CD4-positive, alpha-beta T cell treated with Interleukin-21 for 1 hour (primary cell): ENCODE measurements at places on chromosomes 4 and X.
A peak's percentile ranks its signal among the peaks of the same experiment; 100 is the strongest.

GRCh38 chr4:915041-915474 is 17.1 kb downstream of the GAK start:
- no peak for DNase-seq

DNA sequence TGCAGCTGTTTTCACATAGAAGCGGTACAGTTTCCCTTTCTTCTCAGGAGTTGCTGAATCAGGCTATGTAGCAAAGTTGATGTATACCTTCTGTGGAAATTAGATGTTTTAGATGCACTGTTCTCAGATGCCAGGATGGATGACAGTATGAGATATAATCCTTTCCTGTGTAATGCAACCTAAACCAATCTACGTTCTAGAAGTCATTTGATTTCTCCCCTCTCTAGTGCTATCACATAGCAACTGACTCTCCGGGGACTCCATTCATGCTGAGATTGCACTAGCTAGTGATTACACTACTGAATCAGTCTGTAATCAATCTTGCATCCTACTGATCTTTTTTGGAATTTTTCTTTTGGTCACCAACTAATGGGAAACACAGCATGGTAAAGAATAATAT is 1881.7 kb downstream of the PCDH7 start:
- no peak for DNase-seq

GRCh38 chrX:79138658-79139241 is 5.7 kb upstream of the GPR174 start:
- DNase-seq = peak; percentile 50

- DNase-seq = peak; percentile 51
Observed at GRCh38 chr4:87219632-87220093, 755 bp downstream of the KLHL8 start.

DNA sequence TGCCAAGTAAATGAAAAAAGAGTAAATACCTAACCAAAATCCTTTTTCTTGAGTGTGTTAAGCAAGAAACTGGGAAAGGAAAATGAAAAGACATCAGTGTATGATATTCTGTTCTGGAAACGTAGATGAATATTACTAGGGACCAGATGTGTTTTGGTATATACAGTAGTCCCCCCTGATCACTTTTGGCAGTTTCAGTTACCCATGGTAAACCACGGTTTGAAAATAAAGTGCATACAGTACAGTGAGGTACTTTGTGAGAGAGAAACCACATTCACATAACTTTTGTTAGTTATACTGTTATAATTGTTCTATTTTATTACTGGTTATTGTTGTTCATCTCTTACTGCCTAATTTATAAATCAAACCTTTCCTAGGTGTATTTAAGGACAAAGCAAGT is 250.9 kb downstream of the TENM3 start:
- DNase-seq = no peak

GRCh38 chr4:7367406-7367805 is 67.3 kb downstream of the PSAPL1 start:
- no peak for DNase-seq

GRCh38 chrX:2183193-2183725 is 317.5 kb downstream of the DHRSX start:
- DNase-seq = no peak

DNA sequence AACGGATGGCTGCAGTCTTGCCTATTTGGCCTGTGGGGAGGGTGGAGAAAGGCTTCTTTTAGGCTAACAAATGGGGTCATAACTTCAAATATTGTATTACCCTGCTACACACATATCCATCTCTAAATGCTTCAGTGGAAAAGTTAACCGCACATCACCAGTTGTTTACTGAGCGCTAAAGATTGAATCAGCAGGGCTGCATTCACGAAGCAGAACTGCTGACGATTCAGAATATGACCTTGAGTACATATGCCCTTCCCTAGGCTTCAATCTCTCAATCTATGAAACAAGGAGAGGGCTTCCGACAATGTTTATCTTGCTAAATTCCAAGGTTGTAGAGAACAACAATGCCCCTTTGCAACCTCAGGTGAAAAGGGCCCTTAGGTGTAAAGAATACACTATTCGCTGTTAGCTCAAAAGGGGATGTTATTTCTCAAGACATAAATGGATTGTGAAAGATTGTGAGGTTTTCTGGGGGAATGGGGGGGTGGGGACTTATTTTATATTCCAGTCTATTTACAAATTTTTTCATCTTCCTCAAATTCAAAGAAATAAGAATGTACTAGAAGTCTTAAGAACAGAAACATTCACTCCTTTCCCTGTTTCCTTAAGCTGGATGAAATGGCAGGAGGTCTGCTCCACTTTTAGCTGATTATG is 2.6 kb upstream of the ATP6AP2 start:
- DNase-seq = no peak

- DNase-seq = no peak
Observed at GRCh38 chrX:138908577-138908976, 197.1 kb upstream of the FGF13 start.

GRCh38 chrX:105226499-105226898 is 6.0 kb upstream of the TEX13A start:
- no peak for DNase-seq

GRCh38 chr4:101660607-101661006 is 129.9 kb upstream of the BANK1 start:
- DNase-seq = no peak

DNA sequence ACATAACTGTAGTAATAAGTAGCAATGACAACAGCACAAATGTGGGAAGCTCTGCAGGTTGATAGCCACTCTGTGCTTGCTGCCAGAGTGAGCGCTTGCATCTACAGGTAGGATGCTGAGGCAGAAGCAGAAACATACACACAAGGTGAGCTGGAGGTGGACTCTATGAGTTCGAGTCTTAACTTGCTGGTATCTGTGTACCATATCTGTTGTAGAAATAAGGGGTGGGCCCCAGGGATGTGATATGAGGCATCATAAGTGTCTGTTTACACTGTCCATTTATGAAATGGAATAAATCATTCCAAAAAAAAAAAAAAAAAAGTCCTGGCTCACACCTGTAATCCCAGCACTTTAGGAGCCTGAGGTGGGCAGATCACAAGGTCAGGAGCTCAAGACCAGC is 32.8 kb upstream of the EIF4E start:
- no peak for DNase-seq

DNA sequence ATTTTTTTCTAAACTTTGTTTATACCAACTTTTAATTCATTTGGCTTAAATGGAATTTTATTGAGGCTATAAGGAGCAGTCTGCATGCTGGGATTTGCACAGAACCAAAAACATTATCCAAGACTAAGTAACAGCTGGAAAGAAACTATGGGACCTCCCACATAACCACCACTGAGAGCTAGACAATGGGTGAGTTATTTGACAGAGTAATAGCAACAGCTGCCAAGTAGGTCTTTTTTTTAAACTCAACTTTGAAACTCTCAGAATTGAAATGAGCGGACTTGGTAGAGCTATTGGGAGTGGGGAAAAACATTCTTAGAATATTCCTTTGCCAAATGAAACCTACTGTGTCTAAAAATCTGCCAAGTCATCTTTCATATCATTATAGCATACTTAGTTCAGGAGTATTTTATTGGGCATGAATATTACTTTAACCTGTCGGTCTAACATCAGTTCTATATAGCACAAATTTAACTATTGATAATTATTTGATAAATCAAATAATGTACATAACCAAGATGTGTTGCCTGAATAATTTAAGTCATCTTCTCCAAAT is 1428.0 kb downstream of the PCDH7 start:
- no peak for DNase-seq

GRCh38 chrX:1725472-1725871 is 110.6 kb downstream of the ASMT start:
- DNase-seq = no peak

- no peak for DNase-seq
Observed at GRCh38 chr4:186684889-186685309, 38.8 kb downstream of the FAT1 start.

DNA sequence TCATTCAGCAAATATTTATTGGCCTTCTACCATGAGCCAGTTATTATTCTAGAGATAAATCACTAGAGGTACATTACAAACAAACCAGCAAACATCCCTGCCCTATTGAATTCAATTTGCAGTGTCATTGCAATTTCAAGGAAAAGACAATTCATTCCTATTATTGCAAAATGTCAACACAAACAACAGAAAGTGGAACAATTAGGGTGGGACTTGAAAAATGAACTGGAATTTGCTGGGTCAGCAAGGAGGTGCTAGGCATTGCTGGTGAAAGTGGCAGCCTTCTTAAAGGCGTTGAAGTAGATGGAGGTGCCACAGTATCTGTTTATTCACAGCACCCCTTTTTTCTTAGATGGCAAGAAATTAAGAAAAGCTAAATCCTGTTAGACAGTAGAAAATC is 224.0 kb upstream of the BMP3 start:
- DNase-seq = no peak

DNA sequence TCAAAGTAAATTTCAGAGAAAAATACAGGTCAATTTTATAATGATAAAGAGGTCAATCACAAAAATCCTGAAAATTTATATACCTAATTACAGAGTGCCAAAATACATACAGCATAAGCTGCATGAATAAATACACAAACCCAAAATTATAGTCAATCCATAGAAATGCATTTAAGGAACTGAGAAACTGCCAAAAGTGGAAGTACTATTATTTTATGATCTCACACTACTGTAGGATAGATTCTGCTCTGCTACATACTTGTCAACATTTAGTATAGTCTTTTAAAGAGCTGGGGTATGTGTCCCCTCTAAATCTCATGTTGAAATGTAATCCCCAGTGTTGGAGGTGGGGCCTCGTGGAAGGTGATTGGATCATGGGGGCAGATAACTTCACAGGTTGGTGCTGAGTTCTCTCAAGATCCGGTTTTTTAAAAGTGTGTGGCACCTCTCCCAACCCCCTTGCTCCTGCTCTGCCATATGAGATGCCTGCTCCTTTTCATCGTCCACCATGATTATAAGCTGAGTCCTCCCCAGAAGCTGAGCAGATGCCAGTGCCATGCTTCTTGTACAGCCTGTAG is 31.8 kb downstream of the CHIC2 start:
- DNase-seq = no peak

DNA sequence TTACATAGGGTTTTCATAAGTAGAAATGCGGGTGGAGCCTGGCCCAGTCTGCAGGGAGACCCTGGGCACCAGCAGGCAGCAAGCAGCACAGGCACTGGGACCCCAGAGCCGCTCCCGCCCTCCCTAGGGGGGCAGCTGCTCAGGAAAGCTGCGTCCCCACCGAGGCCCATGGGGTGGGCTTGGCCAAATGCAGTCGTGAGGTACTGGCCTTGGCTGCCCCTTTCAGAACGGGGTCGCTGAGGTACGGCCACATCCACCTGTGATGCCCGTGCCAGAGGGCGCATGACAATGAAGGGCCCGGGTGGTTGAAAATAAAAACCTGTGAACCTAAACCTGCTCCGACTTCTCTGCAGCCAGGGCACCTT is 16.7 kb downstream of the TMEM175 start:
- DNase-seq = no peak
